ENCODE measurements at places on chromosomes 2 and 18.

DNA sequence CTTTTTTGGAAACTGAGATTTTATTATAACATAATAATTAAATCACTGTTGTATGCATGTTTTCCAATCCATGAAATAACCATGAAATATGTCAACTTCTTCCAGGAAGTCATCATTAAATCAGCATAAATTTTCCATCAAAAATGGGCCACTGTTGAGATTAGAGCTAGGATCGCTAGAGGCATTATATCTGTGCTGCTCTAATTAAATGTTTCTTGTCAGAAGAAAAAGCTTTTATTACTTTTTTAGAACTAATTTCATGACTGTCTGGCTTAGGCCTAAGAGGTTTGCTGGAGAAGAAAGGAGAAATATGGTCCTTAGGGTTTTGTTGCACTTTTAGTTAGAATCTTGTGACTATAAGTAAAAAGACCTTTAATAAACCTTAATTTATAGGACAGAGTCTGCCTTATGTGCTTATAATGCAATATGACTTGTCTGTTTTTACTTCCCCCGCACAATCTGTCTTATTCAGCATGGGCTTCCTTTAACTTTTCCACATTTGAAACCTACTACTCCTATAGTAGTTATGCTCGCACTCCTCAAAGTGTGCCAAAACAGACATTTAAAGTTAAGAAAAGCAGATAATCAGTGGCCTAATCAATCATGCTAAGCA, 363.4 kb upstream of the GCFC2 start:
- DNase-seq, result no peak

- no peak for DNase-seq
Measured at GRCh38 chr2:119771331-119771730, 11.6 kb downstream of the PTPN4 start.

GRCh38 chr18:70376914-70377258, 88.0 kb downstream of the SOCS6 start:
- no peak for DNase-seq

- DNase-seq, result no peak
Measured at GRCh38 chr2:14358774-14359173, 273.7 kb upstream of the LRATD1 start.

DNA sequence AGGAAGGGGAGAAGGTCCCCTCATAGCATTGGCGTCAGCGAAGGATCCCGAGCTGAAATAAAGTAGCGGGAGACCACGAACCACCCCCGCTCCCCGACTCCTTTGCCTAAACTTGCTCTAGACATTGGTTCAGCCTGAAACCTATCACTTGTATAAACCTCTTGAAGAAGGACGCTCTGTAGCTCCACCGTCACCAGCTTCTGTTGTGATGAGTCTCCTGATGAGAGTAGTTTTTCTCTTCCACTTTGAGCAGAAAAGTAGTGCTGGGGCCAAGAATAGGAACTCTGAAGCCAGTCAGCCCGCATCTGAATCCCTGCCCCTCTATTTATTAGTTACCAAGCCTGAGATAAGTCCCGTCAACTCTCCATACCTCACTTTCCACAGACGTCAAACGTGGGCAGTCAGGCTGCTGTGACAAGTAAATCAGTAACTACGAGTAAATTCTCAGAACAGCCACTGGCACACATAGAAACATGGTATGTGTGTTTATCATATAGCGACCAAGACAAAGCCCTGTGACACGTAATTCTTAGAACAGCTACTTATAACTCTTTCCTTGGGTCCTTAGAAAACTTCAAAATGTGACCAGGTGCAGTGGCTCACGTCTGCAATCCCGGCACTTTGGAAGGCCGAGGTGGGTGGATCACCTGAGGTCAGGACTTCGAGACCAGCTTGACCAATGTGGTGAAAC, 61.7 kb downstream of the CD226 start:
- DNase-seq, result no peak

- no peak for DNase-seq
Measured at GRCh38 chr2:136019306-136019705, 33.9 kb upstream of the DARS1 start.

DNA sequence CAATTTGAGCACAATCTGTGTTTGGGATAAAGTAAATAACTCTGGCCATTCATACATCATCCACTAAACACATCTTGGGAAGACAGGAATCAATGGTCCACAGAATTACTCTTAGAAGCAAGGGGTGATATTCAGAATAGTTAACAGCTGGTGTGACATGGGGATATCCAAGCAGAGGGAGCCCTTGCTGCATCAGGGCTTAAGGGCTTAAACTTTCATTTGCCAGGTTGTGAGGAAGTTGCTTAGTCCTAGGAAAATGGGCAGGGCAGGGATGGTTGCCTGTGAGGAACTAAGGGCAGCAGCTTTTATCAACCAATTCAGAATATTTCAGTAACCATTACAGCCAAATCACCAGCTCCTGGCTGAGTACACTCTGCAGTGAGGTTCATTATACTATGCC, 2.0 kb upstream of the ITGA6 start:
- no peak for DNase-seq

- DNase-seq, result no peak
Measured at GRCh38 chr2:64922482-64923384, 66.5 kb upstream of the SLC1A4 start.

- DNase-seq, result no peak
Measured at GRCh38 chr18:78309307-78309706, 670.3 kb upstream of the SALL3 start.
